ENCODE measurements at places on chromosomes 5 and 9.

DNA sequence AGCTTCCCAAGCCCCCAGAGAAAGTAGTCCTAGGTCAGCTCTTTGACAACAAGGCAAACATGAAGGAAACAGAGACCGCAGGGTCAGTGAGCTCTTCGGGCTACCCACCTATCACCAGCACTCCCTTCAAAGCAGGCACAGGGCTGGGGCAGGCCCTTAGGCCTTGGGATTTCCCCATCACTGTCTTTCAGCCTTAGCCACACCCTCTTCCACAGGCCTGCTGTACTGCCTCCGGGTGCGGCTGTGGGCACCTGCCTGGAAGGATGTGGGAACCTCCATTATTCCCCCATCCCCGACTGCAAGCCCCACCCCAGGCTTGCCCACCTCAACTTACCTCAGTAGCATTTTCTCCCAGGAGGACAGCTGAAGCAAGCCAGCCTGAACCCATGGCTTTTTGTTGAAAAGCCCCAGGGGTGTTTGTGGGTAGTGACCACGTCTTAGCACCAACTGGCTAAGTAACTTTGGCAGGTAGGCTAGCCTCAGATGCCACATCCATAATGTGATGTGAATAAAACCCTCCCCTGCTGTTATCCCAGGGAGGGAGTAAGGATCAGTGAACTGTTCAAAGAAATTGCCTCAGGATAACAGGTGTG, 100.2 kb downstream of the PIK3R1 start:
- no peak for DNase-seq

GRCh38 chr9:99005651-99006050, 61.9 kb downstream of the COL15A1 start:
- no peak for DNase-seq

DNA sequence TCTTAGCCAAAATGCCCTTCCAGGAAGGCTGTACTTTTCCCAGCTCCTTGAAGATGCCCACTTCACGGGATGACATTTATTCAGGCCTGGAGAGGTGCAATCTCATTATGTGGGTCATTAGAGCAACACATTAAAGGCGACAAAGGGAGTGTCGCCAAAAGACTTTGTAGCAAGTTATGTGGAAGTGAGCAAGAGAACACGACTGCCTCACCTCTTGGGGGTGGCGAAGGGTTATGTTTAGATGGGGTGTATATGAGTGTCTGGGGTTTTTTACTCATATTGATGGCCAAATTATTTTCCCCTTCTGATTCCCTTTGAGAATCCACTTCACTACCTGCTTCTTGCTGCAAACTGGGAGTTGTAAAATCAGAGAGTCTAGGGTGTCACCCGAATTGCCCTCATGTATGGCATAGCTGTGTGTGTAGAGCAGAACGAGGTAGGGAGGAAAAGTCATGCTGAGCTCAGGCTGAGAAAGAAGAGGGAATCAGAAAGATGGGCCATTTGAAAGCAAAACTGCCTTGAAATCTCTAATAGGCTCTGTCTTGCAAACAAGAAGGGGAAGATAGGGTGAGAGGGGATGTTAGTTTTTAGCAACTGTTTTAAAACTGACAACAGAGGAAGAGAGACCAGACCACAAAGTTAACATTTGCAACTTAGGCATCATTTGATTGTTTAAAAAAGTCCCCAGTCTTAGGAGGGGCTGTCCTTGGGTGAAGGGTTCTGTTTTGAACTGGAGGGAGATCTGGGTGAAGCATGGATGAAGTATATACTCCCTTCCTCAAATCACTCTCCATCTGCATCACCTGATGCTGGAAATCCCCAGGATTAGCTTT, 97.1 kb upstream of the IL12B start:
- DNase-seq = no peak

DNA sequence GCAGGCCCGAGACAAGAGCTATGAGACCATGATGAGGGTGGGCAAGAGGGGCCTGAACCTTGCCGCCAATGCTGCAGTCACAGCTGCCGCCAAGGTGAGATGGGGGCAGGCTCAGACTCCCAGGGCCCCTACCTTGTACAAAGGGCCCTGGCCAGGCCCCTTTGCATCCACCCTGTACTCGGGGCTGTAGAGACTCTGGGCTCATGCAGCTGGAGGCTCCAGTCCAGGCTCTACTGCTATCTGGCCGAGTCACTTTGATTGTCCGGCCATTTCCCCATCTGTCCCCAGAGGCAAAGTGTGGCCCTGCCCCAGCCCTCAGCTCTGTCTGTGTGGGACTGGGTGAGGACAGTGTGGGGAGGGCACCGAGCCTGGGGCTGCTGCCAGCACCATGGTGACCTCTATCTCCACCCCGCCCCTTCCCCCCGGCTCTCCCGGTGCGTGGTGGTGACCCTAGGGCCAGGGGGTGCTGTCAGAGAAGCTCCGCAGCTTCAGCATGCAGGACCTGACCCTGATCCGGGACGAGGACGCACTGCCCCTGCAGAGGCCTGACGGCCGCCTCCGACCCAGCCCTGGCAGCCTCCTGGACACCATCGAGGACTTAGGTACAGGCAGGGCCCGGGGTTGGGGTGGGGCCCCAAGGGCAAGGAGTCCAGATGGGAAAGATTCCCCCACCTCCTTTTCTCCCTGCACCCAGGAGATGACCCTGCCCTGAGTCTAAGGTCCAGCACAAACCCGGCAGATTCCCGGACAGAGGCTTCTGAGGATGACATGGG, 6.1 kb downstream of the REEP2 start:
- no peak for DNase-seq

- DNase-seq = no peak
Observed at GRCh38 chr5:6236858-6237481, 141.4 kb downstream of the MED10 start.

GRCh38 chr5:77145666-77146065, 58.6 kb upstream of the ZBED3 start:
- no peak for DNase-seq

- DNase-seq = no peak
Observed at GRCh38 chr5:56673171-56673570, 142.2 kb upstream of the MAP3K1 start.

DNA sequence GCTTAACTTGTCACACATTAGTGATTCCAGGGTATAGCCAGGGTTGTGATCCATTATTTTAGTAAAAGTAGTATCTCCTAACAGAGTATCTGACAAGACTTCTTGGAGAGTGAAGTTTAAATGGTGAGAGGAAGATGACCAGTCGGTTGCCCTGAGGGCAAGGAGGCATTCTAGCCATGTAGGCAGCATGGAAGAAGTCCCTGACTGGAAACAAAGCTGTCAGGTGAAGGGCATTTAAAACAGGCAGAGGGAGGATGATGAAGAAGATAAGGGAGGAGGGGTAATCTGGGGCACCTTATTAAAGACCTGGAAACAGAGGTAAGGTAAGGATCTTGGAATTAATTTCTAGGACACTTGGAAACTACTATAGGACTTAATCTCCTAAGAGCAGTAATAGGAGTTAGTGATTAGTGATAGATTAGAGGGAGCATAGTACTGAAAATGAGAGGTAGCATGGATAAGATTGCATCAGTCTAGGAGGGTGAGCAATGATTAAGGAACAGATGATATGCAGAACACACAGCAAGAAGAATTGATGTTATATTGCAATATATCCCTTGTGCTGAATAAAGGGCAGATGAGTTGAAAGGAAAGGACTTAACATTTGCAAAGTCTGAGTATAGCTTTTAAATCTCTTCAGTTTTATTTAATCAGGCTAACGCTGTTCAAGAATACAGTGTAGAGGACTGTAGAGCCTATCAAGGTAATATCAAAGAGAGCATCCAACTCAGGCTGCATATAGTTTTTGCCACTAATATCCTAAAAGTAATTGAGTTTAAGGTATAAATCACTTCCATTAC, 9.6 kb downstream of the KIF2A start:
- DNase-seq = no peak

DNA sequence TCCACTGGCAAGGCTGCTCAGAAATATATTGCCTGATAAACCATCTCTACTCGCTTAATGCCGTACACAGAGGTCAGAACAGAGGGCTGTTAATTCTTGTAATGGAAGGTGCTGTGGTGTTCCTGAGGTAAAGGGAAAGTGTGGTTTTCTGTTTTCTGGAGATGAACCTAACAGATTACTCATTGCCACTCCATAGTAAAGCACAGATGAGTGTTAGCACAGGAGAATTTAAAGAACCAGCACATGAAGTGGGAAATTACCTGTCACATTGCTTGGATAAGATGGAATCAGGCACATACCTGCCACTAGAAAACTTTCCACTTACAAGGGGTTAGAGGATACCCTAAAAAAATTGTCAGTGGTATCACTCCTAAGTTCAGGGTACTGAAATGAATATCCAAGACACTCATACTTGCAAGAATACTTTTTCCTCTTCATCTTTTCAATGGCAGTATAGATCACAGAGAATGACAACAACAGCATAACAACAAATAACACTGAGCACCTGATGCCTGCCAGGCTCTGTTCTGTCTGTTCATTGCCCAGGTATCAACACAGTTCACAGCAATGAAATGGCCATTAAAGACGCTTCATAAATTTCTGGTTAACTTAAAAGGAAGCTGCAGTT, 152.9 kb upstream of the GNA14 start:
- no peak for DNase-seq

DNA sequence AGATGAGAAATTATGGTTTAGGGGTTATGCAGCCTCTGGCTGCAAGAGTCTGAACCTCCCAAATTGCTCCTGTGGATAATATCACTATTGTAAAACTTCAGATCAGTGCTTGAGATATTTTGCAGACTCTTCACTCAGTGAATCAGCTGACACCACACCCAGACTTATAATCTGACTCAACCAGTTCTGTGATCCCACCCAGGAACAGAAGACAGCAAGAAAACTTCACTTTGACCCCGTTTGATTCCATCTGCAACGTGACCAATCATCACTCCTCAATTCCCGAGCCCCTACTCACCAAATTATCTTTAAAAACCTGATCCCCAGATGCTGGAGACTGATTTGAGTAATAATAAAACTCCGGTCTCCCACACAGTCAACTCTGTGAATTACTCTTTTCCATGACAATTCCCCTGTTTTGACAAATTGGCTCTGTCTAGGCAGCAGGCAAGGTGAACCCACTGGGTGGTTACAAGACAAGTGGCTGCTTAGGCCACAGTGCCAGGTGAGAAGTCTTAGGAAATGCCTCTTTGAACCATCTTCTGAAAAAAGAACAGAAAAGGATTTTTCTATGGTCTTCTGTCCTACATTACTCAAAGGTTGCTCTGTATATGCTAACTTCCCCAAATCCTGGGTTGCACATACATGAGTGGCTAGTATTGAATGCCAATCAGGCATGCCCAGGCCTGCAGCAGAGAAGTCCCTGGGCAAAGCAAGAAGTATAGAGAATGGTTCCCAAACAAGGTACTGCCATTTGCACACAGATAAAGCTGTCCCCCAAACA, 588.0 kb downstream of the PRELID2 start:
- no peak for DNase-seq

GRCh38 chr9:123036893-123037545, 3.6 kb downstream of the GPR21 start:
- no peak for DNase-seq

DNA sequence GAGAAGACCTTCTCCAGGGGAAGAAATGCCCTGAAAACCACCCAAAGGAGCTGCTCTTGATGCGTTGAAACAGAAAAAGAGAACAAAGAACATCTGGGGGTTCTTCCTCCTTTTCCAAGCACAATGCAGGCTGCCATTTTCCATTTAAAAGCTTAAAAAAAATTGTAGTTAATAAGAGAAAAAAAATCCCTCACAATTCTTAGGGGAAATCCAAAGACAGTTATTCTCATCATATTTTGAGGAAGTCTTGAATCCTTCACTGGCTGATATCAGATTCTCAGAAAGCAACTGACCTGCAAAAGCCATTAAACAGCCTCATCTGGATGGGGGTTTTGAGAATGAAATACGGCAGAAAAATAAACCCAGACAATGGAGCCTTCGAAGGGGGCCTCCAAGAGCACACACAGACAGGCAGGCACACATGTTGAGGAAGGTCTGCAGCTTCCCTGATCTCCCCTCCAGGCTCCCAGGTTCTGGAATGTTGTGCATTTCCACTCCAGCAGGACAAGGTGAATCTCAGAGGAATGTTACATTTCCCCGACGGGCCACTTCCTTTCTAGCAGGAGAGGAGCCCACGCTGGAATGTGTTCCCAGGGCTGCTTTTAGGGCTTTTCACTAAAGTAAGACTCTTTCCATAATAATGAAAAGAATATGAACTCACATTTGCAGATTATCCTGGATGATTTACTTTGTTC, 159.4 kb upstream of the S1PR3 start:
- no peak for DNase-seq

Data from stimulated activated CD4-positive, alpha-beta T cell treated with anti-CD3 and anti-CD28 coated beads, TNF-alpha, amount 100 ng/mL, for 48 hours (primary cell).